ENCODE measurements at places on chromosomes 2 and 18.

DNA sequence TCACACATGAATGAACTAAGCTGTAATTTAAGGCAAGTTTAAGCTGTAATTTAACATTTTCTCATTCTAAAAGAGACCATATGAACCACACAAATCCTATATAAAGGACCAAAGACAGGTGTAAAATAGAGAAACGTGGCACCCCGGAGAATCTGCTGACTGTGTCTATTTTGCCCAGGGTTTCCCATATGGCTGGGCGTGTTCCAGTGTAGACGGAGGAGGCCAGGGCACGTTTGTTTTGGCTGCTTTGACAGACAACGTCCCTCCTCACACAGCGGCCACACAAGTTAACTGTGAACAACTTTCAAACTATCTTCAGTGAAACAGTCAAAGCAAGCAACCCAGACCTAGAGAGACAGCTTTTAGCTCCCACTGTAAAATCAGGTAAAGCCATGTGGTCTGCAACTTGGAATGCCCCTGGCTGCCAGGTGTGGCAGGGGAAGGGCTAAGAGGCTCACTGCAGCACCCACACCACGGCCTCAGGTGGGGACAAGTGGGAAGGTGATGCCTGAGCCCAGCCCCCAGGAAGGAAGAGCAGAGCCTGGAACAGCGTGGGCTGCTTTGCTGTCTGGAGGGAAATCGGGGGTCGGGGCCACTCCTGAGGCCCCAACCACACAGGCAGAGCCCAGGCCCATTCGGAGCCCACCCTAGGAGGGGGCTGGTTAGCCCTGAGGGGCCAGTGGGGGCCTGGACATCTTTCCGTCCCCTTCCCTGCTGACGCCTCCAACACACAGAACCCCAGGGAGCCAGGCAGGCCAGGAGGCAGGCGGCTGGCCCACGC lies 40.7 kb downstream of the SLC66A2 start:
- no peak for DNase-seq

GRCh38 chr2:184541591-184541990 lies 56.7 kb upstream of the ZNF804A start:
- DNase-seq = no peak

DNA sequence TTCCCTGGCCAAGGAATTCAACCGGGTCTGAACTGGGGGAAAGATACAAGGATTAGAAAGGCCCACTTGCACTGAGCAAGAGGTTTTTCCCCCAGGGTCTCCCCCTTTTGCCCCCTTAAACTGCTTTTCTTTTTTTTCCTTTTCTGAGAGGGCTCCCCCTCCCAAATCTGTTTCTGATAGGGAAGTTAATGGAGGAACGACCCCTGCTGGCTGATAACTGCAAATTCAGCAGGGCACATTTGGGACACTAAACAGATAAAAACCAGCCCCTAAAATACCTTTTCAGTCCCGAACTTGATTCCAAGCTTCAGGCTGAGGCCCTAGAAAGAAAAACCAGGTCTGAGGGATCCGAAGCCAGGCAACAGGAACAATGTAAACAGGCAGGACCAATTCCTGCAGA lies 1012.4 kb upstream of the CRIM1 start:
- DNase-seq = no peak

- no peak for DNase-seq
These were observed 45.9 kb upstream of the ATP5MC3 start for GRCh38 chr2:175227393-175227792.

DNA sequence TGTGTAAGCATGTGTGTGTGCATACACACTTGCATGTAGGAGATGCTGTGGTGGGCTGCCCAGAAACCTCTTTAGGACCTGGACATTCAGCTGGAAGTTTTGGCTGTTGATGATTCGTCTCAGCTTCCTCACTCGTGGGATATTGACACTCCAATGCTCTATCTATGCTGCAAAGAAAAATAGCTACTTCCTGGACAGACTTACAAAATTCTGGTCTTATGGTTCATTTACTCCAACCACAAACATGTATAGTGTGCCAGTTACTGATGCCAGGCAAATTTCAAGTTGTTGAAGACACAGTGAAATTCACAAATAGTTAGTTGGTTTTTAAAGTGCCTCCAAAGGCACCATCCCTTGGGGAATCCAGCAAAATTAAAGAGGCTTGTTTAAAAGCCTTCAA lies 882.6 kb downstream of the CPS1 start:
- no peak for DNase-seq

DNA sequence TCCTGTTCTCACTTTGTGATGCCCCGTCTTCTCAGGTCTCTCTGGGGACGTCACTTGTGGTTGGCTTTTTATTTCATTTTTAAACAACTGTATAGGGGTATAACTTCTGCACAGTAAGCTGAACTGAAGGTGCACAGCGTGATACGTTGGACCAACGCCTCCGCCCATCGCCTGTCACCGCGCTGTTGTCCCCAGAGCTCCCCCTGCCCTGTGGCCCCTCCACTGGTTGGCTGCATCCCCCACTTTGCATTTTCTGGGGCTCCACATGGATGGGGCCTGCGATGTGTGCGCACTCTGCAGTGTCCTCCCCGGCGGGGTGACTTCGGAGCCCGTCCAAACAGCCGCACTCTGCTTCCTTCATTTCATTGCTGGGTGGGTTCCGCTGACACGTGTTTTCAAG lies 14.3 kb downstream of the GPR35 start:
- DNase-seq = no peak

DNA sequence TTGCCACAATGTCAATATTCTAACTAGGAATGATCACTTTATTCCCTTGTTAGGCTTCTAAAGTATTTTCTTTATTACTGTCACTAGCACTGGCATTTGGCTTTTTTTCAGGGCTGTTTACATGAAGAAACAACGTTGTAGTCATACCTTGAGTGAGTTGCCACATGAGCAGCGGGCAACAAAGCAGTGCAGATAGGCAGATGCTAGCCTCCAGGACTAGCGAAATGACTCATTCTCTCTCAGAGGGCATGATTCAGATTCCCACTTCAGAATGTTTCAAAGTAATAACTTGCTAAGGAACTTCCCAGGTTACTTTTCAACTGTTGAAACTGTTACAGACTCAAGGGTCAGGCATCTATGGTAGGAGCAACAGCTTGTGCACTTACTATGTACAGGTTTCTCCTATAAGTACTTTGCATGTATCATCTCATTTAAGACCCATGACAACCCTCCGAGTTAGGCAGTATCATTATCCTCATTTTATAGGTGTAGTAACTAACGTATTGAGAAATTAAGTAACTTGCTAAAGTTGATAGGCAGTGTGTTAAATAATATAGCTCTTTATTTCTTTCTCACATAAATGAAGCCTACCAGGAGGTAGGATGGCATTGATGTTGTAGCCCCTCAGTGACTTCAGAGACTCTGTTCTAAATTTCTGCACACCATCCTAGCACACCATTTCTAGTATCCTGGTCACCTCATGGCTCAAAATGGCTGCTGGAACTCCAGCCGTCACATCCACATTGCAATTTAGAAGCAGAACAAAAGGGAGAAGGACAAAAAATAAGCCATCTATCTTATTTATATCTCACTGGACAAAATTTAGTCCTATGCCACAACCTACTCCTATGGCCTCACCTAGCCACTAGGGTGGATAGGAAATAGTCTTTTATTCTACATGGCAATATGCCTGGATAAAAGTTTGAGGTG lies 83.3 kb downstream of the ICOS start:
- no peak for DNase-seq

Measured in HFF-Myc (cell line).